Nephron progenitor cell (in vitro differentiated cells): ENCODE measurements at places on chromosomes 11 and 22.

GRCh38 chr22:47691152-47691895 is 928.9 kb downstream of the TBC1D22A start:
- H3K4me3 ChIP-seq, result no peak overlapping the region
- H3K27ac ChIP-seq, result no peak overlapping the region
- no peak for DNase-seq
- H3K36me3 ChIP-seq, result no peaks in the 10 kb centered on the region

DNA sequence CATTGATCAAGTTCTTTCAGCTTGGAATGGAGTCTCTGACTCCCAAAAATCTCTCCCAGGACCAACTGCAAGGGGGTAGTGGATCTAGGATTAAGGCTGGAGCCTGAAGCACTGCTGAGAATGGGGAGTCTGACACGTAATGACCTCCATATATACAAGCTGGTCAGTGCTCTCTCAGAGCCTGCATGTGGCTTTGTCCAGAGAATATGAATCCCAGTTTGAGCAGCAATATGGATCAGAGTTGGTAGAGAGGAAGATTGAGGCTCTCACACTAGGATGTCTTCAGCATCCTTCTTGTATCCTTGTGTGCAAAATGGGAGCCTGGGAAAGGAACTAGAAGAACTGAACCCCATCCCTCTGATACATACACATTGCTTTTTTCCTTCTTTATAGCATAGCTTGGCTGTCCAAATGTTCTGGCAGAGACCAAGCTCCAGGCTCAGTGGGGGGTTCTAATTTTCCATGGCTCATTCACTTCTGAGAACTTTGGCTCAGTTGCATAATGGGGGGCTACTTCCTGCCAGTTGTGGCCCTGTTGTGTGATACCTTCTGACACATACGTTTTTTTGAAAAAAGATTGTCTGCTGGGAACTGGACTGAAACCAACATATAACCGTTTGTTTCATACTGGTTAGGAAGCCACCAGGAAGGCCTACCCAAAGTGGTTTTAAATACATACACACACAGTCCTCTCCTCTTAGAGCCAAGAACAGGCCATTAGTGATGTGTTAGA is 138.2 kb downstream of the ETS1 start:
- no peak for DNase-seq
- H3K36me3 ChIP-seq, result peaks cover 15% of the 10 kb centered on the region

DNA sequence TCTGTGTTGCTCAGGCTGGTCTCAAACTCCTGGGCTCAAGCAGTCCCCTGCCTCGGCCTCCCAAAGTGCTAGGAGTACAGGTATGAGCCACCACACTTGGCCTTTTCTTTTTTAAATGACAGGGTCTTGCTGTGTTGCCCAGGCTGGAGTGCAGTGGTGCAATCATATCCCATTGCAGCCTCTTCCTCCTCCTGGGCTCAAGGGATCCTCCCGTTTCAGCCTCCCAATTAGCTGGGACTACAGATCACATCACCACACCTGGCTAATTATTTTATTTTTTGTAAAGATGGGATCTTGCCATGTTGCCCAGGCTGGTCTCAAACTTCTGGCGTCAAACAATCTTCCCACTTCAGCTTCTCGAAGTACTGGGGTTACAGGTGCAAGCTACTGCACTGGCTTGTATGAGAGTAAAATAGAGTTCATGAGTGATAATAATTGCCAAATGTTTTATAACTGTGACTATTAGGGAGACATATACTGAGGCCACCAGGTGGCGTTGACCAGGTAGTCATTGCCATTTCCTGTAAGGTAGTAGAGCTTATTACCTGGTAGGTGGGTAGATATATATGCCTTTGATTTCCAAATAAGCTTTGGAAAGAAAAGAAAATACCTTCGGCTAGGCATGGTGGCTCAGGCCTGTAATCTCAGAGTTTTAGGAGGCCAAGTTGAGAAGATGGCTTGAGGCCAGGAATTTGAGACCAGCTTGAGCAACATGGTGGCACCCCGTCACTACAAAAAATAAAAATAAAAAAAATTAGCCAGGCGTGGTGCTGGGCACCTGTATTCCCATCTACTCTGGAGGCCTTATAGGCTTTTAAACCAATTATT is 5.4 kb downstream of the FDX1 start:
- peaks cover 3% of the 10 kb centered on the region for H3K27me3 ChIP-seq
- H3K36me3 ChIP-seq, result peaks cover 37% of the 10 kb centered on the region
- no peak overlapping the region for H3K27ac ChIP-seq
- no peak for DNase-seq

DNA sequence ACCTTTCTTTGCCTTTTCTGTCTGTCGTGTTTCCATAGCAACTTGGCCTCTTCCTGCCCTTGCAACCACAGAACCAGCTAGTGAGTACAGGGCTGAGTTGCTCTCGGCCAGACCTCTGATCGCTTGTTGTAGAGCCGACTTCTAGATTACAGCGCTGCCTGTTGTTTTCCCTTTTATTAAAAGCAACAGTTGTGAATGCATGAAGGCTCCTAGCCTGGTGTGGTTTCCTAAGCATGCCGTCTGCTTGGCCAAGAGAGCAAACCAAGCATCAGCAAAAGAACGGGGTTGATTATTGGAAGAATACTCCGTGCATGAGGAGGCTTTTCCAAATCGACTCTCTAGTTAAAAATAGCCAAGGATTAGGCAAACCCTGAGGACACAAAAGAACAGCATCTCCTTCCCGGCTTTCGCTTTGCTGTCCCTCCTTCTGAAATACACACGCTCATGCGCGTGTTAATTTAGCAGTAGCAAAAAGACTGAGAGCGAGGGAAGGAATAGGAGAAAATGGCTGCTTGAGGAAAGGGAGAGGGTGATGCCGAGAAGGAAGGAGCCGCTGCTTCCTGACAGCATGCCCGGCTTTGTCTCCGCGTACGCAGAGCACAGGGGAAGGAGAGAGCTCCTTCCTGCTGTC is 71.5 kb upstream of the TTC12 start:
- peaks cover 69% of the 10 kb centered on the region for H3K36me3 ChIP-seq
- peaks cover 44% of the 10 kb centered on the region for H3K4me1 ChIP-seq

GRCh38 chr11:129791515-129791914 is 24.1 kb upstream of the TMEM45B start:
- peaks cover 18% of the 10 kb centered on the region for H3K27me3 ChIP-seq
- H3K4me1 ChIP-seq, result no peaks in the 10 kb centered on the region
- DNase-seq, result no peak
- no peak overlapping the region for H3K27ac ChIP-seq
- peaks cover 7% of the 10 kb centered on the region for H3K36me3 ChIP-seq
- no peak overlapping the region for H3K4me3 ChIP-seq

DNA sequence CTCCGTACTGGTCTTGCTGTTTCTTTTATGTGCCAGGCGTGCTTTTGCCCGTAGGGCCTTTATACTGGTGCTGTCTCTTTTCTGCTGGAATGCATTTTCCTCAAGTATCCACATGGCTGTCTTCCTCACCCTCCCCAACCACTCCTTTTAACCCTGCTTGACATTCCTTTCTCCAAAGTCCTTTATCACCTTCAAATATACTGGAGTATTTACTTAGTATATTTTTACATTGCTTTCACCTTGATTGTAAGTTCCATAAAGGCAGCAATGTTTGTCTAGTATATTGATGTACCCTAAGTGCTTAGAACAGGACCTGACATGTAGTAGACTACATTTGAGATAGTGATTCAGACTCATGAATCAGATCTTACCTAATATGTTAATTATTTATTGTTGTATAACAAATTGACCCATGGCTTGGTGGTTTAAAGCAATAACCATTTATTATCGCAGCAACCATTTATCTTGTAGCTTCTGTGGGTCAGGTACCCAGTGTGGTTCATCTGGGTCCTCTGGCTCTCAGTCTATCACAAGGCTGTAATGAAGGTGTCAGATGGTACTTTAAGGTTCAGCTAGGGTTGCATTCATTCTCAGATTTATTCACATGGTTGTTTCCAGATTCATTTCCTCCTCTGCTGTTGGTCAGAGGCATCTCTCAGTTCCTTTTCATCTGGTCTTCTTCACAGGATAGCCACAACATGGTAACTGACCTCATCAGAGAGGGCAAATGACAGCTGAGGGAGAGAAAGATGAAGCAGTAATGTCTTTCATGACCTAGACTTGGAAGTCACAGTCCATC is 34.2 kb downstream of the DDX10 start:
- peaks cover 8% of the 10 kb centered on the region for H3K4me1 ChIP-seq
- H3K36me3 ChIP-seq, result peaks cover 56% of the 10 kb centered on the region
- H3K27me3 ChIP-seq, result no peaks in the 10 kb centered on the region
- no peak overlapping the region for H3K27ac ChIP-seq
- no peak for DNase-seq
- H3K4me3 ChIP-seq, result no peak overlapping the region
